ENCODE measurements at places on chromosomes 4 and X. TPM values are rescaled to one million over a fixed set of nuclear protein-coding genes. Genes with fewer than 3 reads are reported as not detected.

CCKAR gene
- total RNA-seq, result 26.1 TPM

- DNase-seq, result no peak
Observed at GRCh38 chr4:40731361-40731760, 18.4 kb upstream of the NSUN7 start.

S100P gene
- total RNA-seq, result not detected

- no peak for DNase-seq
Observed at GRCh38 chr4:127545271-127545670, 87.5 kb upstream of the INTU start.

DNA sequence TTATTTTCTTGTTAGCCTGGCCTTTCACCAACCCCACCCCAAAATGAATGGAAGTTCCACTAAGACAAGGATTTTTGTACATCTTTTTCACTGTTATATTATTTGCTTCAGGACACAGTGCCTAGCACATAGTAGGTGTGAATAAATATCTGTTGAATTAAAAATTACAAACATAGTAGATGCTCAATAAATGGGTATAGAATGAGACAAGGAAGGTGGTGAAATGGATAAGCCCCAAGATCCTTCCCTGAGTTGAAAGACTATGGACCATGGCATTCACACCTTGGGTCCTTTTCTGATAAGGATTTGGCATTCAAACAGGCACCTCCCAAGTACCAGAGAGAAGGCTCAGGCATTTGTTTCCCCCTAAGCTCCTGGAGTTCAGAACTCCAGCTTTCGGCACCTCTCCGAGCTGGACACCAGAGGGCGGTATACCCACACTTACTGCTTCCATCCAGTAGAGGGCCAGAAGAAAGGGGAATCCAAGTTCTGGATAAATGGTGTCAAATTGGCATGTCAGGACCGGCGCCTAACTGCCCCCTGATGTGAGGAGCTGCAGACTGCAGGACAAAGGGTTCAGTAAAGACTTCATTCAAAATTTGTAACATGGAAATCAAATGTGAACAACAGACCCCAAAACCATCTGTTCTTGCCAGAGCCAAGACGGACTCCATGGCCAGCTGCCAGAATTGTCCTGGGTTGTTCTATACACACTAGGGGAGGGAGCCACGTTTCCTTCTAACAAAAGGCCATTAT, 193.0 kb downstream of the GPC3 start:
- peak; percentile 68 for DNase-seq

GRCh38 chrX:19670321-19670750, 155.0 kb upstream of the MAP3K15 start:
- no peak for DNase-seq

- DNase-seq, result peak; percentile 36
Observed at GRCh38 chrX:34300871-34301270, 168.8 kb upstream of the FAM47A start.

DNA sequence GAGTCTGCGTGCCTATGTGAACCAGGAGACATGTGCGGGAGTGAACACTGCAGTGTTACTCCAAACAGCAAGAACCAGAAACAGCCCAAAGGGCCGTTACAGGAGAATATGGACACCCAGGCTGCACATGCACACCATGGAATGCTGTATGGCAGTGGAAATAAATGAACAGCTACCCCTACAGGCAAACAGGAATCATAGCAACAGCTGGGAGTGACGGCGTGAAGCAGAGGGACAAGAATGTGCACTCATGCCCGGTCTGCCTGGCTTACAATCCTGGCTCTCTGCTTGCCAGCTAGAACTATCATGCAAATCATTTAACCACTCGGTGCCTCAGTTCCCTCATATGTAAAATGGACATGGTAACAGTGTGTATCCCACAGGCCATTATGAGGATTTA, 16.6 kb downstream of the GPKOW start:
- DNase-seq, result peak; percentile 20

MXRA5 gene
- 2.8 TPM for total RNA-seq

DNA sequence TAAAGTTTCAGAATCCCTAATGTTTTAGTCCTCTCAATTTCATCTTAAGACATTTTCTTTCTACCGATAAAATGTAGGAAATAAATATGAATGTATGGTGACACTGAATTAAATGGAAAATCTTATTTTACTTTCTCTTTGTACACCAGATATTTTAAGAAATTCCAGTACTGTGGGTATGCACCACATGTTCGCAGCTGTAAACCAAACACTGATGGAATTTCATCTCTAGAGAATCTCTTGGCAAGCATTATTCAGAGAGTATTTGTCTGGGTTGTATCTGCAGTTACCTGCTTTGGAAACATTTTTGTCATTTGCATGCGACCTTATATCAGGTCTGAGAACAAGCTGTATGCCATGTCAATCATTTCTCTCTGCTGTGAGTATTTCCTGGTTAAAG, 26.9 kb downstream of the C4orf46 start:
- no peak for DNase-seq

DNA sequence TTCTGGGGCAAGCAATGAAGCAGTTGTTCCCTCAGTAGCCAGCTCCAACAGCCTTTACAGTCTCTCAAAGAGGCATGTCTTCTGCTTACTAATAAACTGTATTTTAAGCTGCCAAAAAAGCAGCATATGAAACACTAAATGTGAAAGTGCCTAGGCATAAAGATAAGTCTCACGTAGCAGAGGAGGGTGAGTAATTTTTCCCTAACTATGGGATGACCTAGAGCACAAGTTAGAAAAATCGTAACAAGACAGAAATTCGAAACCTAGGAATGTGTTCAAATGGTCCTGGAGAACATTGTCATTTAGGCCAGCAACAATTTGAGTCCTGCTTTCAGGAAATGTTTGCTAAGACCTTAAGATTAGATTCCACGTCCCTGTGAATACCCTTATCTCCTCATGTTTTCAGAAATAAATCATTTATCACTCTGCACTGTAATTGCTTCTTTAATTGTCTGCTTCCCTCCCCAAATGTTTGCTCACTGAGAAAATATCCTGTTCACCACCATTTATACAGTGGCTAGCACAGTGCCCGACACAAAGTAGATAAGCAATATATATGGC, 222.2 kb downstream of the KCNIP4 start:
- peak; percentile 66 for DNase-seq

TCEANC gene
- total RNA-seq, result 1.4 TPM

- peak; percentile 64 for DNase-seq
Observed at GRCh38 chr4:5517372-5517771, 191.0 kb downstream of the EVC2 start.

GRCh38 chrX:39242187-39242586, 440.9 kb downstream of the MID1IP1 start:
- DNase-seq, result peak; percentile 33

DNA sequence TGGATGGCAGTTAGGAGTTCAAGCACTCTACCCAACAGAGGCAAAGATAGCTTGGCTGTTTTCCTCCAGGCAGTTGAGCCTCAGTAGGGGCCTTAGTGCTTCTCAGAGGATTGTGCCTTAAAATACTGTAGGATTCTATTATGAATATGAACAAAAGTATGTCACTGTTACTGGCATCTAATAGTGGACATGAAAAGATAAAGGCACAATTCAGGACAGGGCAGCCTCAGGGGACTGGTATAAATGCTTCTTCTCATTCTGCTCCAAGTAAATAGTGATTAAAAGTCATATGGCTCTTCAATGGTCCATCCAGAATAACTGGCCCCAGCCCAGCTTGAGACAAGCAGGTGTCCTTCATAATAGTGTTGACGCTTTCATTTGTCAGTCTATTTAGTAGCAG, 17.7 kb downstream of the COL4A6 start:
- no peak for DNase-seq

GRCh38 chr4:34676400-34676799, 1567.9 kb downstream of the ARAP2 start:
- DNase-seq, result no peak
